ENCODE measurements at places on chromosomes 1 and 21.
A peak's percentile ranks its signal among the peaks of the same experiment; 100 is the strongest.

DNA sequence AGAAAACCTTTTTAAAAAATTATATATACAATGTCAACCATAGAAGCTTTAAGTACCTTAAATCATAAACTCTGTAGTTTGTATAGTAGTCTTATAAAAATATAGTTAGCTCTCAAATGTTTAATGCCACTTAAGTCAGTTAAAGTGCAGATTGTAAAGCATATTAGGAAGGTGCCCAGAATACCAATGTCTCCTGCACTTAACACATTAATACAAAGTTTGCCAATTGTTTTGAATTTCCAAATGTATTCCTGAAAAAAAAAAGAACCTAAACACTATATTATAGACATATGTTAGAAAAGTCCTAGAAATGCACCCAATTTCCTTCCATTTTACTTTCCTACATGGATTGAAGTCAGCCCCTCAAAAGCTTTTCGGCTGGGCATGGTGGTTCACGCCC, 12.1 kb downstream of the F3 start:
- no peak for DNase-seq

DNA sequence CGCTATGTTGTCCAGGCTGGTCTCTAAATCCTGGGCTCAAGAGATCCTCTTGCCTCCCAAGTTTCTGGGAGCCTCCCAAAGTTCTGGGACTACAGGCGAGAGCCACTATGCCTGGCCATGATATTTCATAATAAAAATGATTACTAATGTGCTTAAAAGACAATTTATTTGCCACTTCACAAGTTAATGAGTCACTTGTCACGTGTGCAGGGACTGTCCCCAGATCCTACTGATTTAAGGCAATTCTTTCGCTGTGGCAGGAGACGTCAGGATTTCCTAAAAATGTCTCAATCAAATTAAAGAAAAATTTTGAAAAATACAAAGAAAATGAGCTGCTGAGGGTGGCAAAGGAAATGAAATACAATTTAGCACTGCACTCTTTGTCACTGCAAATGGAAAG, 43.5 kb downstream of the B3GALNT2 start:
- no peak for DNase-seq

- peak; percentile 35 for DNase-seq
Measured at GRCh38 chr21:42981214-42981523, 6.8 kb downstream of the PKNOX1 start.

GRCh38 chr1:31765516-31765915, 1.4 kb upstream of the ADGRB2 start:
- DNase-seq, result no peak

GRCh38 chr1:108881369-108881768, 4.6 kb downstream of the GPSM2 start:
- DNase-seq, result no peak

DNA sequence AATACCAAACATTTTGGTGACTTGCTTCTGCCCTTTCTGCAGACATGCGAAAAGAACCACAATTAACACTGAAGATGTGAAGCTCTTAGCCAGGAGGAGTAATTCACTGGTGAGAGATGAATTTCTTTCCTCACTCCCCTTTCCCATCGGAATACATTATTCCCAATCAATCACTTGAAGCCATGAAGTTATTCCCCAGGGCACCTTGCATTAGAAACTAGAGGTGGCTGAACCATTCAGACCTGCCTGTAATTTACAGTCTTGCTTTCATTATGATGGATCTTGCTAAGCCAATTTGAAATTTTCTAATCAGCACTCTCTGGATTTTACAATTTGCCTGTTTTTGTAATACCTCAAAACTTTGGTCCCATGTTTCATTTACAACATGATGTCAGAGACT, 9.5 kb upstream of the CORT start:
- DNase-seq, result no peak

DNA sequence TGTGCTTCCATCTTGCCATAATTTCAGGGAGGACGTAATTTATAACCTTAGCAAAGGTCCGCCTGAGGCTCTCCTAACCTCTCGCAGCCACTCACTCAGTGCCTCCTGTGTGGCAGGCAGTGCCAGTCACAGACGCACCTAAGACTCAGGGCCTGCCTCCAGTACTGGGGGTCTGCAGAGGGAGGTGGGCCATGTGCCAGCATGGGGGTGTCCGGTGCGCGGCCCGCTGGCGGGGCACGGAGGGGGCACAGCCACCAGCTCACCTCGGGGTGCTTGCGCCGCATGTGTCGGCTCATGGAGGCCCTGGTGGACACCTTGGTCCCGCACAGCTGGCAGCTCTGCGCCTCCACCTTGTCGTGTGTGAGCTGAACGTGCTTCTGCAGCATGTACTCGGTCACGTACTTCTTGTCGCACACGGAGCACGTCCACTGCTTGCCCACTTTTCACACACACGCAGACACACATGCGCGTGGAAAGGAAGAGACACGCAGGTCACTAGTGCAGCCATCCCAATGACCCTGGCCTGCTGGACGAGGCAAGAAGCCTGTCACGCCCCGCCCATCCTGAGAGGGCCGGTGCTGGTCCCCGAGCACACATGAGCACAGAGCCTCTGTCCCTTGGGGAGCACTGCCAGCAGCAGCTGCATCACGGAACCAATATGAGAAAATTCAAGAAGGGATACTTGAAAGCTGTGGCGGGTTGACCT, 43.2 kb upstream of the RIPK4 start:
- no peak for DNase-seq

GRCh38 chr1:211601982-211602670, 23.2 kb upstream of the SLC30A1 start:
- DNase-seq, result no peak

- DNase-seq, result no peak
Measured at GRCh38 chr1:55612988-55613387, 397.8 kb upstream of the USP24 start.

DNA sequence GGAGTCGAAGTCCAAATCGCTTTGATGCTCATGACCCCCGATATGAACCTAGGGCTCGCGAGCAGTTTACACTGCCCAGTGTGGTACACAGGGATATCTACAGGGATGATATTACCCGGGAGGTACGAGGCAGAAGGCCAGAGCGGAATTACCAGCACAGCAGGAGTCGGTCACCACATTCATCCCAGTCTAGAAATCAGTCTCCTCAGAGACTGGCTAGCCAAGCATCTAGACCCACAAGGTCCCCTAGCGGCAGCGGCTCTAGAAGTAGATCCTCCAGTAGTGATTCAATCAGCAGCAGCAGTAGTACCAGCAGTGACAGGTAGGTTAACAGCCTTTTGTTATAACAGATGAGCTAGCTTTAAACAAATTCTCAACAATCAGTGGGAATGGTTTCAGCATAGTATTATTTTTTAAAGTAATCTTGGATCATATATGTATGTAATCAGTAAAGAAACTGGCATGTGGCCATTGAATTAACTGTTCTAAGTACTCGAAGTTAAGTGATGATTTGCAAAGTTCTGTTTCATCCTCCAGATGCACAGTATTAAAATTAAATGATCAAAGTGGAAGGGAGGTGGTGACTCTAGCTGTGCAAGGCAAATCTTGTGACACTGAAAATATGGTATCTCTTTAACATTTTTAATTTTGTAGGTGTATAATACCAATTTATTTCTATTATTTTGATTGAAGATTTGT, 29.0 kb downstream of the SPEN start:
- no peak for DNase-seq

- DNase-seq, result no peak
Measured at GRCh38 chr1:30523055-30524020, 200.0 kb downstream of the MATN1 start.

GRCh38 chr1:181038399-181038873, 4.7 kb downstream of the MR1 start:
- peak; percentile 66 for DNase-seq

DNA sequence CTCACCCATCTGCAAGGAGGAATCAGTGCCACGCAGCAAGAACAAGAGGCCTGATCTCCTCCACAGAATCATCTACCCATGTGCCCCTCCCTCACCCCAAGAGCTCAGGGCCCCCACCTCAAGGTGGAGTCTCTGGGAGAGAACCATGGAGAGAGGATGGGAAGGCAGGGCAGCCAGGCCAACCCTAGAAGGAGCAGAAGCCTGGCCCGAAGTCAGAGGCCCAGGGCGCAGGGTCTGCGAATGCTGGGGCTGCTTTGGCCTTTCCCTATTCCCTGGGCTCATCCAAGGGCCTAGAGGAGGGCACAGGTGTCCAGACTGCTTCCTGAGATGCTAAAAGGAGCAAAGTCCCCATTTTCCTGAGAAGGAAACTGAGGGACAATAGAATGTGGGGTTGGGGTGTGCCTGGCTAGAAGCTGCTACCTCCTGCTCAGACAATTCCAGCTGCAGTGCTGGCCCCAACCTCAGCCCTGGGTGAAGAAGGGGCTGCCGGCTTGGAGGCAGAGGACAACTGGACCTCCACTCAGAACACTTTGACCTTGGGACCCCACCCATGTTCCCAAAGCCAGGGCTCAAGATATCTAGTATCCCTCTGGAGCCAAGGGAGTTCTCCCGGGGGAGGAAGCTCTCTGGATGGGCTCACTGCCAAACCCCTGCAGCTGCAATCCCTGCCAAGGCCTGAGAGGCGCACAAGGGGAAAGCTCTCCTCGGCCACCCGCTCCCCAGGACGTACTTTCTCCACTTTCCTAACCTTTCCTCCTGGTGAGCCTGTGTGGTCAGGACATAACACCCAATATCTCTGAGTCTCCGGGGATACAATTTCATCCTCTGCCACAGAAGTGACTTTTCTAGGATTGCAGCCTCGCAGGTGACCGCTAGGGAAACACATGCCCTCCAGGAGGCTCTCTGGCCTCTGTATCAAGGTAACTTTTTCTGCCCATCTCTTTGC, 16.6 kb upstream of the LEMD1 start:
- peak; percentile 50 for DNase-seq

DNA sequence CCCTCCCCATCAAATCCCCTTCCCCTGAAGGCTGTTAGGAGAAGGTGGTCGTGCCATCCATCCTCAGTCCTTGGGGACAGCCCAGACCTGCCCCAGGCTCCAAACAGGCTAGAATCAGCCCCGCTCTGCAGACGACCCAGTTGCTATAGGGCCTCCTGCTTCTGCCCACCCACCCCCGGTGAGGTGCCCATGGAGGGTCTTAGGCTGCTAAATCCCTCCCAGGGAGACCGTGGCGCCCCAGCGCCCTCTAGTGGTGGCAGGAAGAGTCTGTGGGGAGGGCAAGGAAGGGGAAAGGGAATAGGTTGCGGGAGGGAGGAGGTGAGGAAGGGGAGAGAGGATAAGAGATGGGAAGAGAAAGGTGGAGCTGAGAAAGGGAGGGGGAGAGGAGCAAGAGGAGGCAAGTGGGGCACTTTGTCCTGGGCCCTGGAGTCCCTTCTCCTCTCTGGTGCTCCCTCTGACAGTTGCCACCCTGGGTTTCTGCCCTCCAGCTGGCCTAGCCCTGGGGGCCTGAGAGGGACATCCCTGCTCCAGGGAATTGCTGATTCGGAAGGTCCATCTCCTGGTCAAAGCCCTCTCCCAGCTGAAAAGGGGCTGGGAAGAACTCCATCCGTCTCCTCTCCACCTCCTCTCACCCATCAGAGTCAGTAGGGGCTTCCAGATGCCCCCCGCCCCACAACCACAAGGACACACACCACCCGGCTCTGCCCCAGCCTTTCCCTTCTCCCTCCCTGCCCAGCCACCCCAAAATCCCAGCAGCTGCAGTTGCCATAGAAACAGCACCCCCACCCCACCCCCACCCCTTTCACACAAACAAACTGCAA, 55.4 kb downstream of the CAMK2N1 start:
- DNase-seq, result peak; percentile 37

DNA sequence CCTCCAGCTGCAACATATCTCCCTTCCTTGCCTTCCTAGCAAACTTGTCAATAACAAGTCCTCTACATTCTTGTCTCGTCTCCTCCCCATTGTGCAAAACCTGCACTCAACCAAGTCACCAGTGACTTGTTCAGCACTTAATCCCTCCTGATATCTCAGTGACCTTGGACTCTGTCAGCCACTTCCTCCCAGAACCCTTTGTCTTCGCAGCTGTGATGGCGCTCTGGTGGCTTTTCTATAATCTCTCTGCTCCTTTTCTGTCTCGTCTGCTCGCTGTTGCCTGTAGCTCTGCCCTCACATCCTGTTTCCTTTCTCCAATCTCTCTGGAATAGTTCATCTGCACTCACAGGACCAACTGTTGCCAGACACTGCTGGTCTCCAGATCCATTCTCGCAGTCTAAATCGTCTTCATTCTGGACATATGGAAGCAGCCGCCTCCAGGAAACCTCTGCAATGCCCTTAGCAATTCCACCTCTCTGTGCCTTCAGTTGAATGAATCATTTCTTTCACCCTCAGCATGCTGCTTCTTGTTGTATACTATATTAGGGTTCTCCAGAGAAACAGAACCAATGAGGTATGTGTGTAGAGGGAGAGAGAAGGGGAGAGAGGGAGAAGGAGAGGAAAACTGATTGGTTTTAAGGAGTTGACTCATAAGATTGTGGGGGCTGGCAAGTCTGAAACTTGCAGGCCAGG, 17.4 kb upstream of the IFNAR2 start:
- DNase-seq, result no peak

- DNase-seq, result no peak
Measured at GRCh38 chr1:27634985-27635367, at the start of gene FGR. FGR (minus strand) TSS chr1:27635185; CDS start chr1:27623916, 11,269 bp downstream.

DNA sequence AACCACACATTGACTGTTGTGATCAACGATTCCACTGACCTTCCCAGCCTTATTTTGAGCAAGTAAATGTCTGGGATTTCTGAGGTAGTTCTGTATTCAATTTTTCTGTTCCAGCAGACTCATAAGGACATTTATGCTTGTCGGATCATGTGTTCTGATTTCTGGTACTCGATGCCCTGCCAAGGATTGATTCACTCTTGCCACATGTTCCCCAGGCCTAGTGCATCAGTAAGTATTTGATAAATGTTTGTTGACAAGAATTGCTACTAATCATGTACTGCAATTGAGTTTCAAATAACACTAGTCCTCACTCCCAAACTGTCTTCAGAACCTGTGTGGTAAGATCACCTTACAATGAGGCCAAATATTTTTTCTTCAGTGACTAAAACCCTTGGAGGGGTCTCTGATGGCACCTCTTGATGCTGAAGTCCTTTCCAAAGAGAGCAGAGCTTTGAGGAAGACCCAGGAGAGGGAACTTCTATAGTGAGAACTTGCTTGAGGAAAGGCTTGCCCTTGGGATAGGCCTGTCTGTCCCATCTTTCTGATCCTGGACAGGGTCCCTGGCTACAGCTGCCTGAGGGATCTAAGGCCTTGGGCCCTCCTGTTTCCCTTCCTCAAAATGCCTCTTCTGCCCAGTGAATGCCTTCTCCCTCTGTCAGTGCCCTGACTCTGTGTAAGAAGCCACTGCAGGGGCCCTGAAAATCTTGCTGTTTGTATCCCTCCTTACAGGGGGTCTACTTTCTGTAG, 115.8 kb upstream of the FAM78B start:
- no peak for DNase-seq

DNA sequence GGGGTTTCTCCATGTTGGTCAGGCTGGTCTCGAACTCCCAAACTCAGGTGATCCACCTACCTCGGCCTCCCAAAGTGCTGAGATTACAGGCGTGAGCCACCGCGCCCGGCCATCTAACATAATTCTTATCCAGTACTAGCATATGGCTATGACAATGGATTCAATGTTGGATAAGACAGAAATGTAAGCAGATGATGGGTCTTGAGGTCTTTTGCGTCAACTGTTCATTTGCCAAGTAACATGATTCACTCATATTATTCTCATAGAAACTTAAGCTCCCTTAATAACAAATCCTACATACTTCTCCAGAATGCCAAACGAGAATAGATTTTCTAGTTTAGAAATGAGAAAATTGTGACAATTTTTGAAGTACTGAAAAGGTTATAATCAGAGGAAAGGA, 170.3 kb downstream of the RGS7 start:
- DNase-seq, result no peak
